Activated CD4-positive, alpha-beta T cell treated with anti-CD3 and anti-CD28 coated beads for 1 hour (primary cell): ENCODE measurements at places on chromosomes 1 and 21.

DNA sequence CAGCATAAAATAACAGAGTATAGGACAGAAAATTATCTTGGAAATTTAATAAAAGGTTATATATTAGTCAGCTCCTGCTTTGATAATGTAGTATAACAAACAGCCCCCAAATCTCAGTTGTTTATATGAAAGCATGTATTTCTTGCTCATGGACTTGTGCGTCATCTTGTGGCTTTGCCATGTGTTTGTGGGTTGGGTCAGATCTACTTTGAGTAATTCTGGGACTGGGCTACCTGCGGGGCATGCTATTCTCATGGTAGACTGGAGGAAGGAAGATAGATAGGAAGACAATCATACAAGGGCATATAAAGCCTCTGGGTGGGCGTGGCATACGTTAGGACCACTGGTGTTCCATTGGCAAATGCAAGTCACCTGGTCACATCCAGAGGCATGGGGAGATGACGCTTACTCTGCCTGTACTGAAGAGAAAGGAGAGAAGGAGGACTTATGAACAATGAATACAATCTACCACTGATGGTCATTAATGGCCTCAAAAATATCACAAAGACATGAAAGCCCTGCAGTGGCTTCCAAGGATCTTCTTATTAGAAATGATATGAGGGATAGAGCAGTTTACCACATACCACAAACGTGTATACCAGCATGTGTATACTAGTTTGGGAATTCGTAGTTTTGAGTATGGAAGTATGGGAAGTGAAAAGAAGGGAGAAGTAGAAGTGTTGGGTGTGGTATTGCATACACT is 267.0 kb downstream of the DISC1 start:
- DNase-seq: no peak

DNA sequence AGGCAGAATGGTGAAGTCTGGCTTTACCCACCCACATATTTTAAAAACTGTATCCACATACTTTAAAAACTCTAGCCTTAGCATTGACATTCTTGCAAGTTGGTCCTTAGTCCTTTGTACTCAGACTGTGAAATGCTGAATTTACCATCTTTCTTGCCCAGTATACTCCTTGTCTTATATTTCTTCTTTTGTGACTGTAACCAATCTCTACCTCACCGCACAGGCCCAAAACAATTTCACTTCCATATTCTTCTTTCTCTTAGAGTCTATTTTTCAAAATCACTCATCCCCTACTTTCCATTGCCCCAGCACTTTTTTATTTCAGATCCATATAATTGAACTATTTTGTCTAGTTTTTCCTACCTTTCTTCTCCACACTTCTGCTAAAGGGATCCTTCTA is 892.4 kb upstream of the B3GALT2 start:
- no peak for DNase-seq

DNA sequence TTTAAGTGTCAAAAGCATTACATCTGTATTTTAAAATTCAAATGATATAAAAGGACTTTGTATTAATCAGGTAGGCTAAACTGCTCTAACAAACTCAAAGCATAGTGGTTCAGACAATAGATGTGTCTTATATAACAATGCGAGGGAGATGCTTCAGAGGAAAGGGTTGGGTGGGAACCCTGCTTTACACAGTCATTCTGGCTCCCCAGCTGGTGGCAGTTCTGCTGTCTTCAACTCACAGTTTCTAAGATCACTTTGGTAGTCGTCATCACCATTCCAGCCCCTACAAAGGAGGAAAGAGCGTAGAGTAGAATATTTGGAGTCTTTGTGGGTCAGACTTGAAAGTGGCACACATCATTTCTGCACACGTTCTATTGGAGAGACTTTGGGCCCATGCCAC is 4.2 kb downstream of the PTGFRN start:
- DNase-seq: no peak

- DNase-seq: no peak
These were observed 270.3 kb downstream of the RWDD3 start for GRCh38 chr1:95504321-95504720.

DNA sequence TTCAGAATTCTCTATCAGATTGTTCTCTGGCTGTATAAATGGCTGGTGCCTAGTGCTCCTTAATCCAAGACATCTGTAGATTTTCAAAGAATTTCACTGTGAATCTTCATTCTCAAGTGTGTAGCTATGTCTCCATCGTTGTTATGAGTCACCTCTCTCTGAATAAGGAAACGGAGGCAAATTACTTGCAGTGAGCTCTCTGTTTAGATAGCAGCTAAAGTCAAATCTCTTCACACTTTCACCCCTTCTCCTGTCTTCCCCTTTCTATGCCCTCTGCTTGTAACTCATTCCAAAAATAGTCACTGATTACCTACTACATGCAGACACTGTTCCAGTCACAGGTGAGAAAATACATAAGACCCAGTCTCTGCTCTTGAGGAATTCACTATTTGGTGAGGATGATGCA is 39.7 kb downstream of the CHML start:
- no peak for DNase-seq

- no peak for DNase-seq
These were observed 408.1 kb upstream of the USP24 start for GRCh38 chr1:55623311-55623710.

- DNase-seq: no peak
These were observed 203.8 kb upstream of the DUSP10 start for GRCh38 chr1:221945669-221946068.

DNA sequence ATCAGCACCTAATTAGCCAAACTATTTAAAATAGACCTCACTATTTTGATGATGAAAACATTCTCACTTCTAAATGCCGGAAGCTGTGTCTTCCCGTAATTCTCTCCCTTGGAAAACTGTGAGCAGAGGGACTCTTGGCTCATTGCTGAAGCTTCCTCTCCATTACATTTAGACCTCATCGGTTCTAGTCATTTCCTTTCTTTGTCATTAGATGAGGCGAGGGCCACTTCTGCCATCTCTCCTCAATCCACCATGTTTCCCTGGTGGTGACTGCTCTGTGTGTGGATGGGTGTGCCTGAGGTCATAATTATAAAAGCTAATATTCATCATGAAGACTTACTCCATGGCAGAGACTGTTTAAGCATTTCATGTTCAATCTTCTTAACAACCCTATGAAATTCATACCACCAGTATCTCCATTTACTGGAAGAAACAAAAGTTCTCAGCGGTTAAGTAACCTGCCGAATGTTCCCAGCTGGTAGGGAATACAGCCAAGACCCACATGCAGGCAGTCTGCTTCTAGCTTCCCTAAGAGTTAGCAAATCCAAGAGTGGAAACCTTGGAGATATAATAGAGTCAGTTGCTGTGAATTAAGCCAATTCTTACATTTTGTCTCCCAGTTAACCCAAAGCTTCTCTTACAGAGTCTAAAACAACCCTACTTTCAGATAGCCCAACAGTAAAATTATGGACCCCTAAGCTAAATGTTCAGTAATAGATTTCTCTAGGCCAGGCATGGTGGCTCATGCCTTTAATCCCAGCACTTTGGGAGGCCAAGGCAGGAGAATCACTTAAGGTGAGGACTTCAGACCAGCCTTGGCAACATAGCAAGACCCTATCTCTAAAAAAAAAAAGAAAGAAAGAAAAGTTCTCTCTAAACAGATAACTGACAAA is 156.2 kb downstream of the ZBTB18 start:
- no peak for DNase-seq

DNA sequence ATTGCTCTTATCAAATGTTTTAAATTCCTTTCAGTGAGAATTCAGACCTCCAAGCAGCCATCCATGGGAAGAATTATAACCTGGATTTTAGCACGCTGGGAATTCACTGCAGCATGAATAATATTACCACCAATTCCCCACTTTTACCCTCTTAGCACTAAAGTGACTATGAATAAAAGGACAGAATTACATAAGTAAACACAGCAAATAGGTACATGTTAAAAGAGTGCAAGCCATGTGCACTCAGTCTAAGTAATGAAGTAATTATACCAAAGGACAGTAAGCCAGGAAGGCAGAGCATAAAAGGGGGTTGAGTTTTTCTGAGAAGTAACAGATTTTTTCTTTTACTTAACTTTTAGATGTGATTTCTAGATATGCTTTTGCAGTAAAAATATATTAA is 176.3 kb downstream of the DENND1B start:
- no peak for DNase-seq

DNA sequence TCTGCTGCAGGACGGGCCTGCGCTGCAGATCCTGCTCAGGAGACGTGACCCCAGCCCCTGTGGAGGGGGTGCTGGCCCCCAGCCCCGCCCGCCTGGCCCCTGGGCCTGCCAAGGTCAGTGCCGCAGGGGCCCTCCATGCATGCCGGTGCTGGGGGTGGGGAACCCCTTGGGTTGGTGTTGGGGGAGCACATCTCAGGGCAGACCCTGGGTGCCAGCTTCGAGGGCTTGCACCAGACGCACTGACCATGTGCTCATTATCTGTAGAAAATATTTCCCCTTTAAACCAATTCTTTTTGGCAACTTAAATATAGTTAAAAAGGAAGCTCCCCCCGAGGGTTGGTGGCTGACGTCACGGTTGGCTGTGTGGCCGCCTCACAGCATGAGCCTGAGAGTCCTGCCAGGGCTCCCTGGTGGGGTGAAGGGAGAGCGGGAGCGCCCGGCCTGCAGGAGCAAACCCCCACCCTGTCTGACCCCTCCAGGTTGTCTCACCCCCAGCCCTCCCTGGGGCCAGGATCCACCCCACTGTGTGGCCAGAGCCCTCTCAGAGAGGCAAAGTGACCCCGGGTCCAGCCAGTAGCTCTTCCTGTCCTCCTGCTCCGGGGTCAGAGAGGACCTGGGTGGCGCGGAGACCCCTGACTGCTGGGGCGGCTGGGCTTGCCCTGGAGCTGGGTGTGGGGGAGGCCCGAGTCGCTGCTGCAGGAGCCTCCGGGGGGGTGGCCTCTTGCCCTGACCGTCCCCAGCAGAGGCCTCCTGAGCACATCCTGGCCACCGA is 5.3 kb upstream of the PFKL start:
- DNase-seq: no peak

DNA sequence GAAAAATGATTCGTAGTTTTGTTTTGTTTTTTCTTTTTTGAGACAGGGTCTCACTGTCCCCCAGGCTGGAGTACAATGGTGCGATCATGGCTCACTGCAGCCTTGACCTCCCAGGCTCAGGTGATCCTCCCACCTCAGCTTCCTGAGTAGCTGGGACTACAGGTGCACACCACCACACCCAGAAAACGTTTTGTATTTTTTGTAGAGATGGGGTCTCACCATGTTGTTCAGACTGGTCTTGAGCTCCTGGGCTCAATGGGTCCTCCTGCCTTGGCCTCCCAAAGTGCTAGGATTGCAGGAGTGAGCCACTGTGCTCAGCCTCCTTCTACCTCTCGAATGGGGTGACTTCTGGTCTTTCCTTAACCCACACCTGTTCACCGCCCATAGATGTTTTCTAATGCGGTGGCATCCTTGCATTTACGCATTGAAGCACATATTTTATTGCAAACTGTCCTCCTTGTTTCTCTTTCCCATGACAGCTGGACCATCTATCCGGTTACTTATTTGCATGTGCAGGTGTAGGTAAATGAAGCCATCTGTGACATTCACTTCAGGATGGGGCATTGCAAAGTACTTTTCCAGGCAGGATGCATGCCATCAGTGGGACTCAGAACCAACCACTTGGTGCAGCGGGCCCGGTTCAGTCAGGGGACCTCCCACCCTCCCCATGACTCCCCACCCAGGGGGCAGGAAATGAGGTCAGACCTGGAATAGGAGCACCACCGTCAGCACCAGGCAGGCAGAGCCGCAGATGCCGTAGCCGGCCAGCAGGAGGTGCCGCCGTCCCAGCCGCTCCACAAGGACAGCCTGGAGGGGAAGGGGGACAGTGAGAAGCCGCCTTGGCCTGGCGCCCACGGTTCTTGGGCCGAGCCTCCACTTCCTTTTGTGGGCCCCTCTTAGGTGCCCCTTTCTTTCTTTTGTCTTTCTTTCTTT is 16.5 kb downstream of the SLC2A7 start:
- DNase-seq: no peak

DNA sequence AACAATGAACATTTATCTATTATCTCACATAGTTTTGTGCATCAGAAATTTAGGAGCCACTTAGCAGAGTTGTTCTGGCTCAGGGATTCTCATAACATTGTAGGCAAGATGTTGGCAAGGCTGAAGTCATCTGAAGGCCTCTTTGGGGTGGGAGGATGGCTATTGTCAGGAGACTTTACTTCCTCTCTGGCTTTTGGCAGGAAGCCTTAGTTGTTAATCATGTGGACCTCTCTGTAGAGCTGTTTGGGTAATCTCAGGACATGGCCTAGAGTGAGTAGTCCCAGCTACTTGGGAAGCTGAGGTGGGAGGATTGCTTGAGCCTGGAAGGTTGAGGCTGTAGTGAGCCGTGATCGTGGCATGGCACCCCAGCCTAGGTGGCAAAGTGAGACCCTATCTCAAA is 40.2 kb downstream of the RASAL2 start:
- no peak for DNase-seq

- no peak for DNase-seq
These were observed 89.2 kb upstream of the CCDC190 start for GRCh38 chr1:162950187-162950586.

- DNase-seq: no peak
These were observed 64.4 kb downstream of the KCTD3 start for GRCh38 chr1:215631489-215631888.

DNA sequence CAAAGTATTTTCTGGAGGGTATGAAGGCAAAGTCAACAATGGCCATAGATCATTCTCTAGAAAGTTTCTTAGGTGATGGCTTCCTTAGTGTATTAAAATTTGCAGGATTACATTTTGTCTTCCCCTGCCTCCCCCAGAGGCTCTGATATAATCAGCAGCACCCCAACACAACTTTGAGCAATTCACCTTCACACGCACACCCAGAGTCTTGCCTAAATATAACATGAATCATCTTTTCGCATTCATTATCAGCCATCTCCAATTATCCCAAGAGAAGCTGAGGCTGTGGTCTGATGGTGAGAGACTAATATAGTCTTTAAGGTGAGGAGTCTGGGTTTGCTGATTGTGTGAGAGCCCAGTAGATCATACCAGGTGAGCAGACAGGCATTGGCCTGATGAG is 343.0 kb downstream of the RRAGC start:
- DNase-seq: no peak

DNA sequence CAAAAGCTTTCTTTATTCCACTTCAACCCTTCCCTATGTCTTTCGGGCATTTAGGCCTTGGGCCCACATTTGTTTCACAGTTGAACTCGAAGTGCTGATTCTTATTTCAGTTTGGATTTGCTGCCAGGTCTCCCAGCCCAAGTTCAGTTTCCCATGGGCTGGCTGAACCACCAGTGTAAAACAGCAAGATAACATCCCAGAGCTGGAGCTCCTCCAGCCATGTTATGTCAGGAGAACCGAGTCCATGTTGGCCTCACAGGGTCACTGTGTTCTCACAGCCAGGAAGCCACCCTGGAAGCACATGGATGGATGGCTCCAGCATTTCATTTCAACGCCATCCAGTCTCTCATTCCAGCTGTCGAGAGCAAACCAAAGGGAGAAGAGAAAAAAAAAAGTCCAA is 45.2 kb upstream of the RXRG start:
- no peak for DNase-seq

DNA sequence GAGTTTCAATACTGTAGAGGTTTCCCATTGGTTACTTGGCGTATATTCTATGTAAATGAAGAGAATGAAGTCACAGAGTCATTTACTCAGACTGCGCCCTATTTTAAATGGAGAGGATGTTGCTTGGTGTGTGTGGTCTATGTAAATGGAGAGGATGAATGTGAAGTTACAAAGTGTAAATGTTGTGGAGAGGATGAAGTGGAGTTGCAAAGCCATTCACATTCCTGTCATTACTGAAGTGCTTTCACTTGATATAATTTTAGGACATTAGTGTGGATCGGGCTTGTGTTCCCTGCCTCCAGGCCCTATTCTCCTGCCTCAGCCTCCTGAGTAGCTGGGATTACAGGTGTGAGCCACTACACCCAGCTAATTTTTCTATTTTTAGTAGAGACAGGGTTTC is 99.4 kb upstream of the CACYBP start:
- DNase-seq: no peak

- no peak for DNase-seq
These were observed 172.8 kb downstream of the CLEC20A start for GRCh38 chr1:178324003-178324402.
